ENCODE measurements at places on chromosomes 6 and 20.

DNA sequence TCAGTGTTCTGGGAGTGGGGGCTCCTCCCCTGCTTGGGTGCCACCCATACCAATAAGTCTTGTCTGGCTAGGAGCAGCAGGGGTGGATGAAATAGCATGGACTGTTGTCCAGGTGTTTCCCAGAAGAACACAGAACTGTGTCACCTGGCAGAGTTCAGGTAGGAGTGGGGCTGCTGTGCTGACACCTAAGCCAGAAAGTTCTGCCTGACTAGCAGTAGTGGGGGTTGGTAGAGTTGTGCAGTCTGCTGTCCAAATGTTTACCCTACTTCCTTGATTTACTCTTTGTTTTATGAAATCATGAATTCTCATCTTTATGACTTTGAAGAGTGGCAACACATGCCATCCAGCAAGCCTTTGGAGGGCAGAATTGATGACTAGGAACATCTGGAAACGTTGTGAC is 27.3 kb upstream of the SLC35B3 start:
- H3K4me1 ChIP-seq: no peaks in the 10 kb centered on the region
- H3K36me3 ChIP-seq: peaks cover 7% of the 10 kb centered on the region
- H3K27me3 ChIP-seq: no peaks in the 10 kb centered on the region
- no peak overlapping the region for H3K4me3 ChIP-seq
- DNase-seq: no peak

- no peaks in the 10 kb centered on the region for H3K27me3 ChIP-seq
- H3K27ac ChIP-seq: peak overlapping the region; percentile 73
- H3K4me1 ChIP-seq: peaks cover 57% of the 10 kb centered on the region
- DNase-seq: no peak
- H3K4me3 ChIP-seq: no peak overlapping the region
Measured at GRCh38 chr6:1837826-1838225, 228.1 kb downstream of the FOXC1 start.

- no peak overlapping the region for H3K4me3 ChIP-seq
- DNase-seq: no peak
- peaks cover 8% of the 10 kb centered on the region for H3K36me3 ChIP-seq
- no peak overlapping the region for H3K27ac ChIP-seq
- peaks cover 56% of the 10 kb centered on the region for H3K4me1 ChIP-seq
Measured at GRCh38 chr6:11132194-11132888, 20.8 kb upstream of the ERVFRD-1 start.

- no peaks in the 10 kb centered on the region for H3K27me3 ChIP-seq
- no peak overlapping the region for H3K27ac ChIP-seq
- peaks cover 10% of the 10 kb centered on the region for H3K36me3 ChIP-seq
Measured at GRCh38 chr20:62860924-62861691, 514 bp downstream of the TCFL5 start.

DNA sequence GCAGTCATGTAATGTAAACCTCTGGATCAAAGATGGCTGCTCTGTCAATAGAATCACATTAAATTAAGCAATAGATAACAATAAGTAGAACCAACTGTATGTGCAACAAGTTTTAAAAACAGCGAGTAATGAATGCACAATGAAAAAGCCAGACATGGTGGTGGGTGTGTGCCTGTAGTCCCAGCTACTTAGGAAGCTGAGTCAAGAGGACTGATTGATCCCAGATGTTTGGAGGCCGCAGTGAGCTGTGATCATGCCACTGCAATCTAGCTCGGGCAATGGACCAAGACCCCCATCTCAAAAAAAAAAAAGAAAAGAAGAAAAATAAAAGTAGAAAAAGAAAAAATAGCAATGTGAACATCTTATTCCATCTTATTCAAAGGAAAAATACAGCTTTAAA is 558.7 kb upstream of the MMS22L start:
- no peak overlapping the region for H3K27ac ChIP-seq
- peaks cover 4% of the 10 kb centered on the region for H3K4me1 ChIP-seq
- no peak for DNase-seq
- H3K27me3 ChIP-seq: peaks cover 3% of the 10 kb centered on the region
- H3K36me3 ChIP-seq: no peaks in the 10 kb centered on the region
